ENCODE measurements at places on chromosomes 6 and 20.

GRCh38 chr6:132865364-132865763, 51.0 kb downstream of the RPS12 start:
- no peak for DNase-seq

GRCh38 chr20:39082622-39083398, 120.7 kb downstream of the DHX35 start:
- DNase-seq = no peak

GRCh38 chr20:24908642-24909041, 40.4 kb upstream of the CST7 start:
- no peak for DNase-seq

DNA sequence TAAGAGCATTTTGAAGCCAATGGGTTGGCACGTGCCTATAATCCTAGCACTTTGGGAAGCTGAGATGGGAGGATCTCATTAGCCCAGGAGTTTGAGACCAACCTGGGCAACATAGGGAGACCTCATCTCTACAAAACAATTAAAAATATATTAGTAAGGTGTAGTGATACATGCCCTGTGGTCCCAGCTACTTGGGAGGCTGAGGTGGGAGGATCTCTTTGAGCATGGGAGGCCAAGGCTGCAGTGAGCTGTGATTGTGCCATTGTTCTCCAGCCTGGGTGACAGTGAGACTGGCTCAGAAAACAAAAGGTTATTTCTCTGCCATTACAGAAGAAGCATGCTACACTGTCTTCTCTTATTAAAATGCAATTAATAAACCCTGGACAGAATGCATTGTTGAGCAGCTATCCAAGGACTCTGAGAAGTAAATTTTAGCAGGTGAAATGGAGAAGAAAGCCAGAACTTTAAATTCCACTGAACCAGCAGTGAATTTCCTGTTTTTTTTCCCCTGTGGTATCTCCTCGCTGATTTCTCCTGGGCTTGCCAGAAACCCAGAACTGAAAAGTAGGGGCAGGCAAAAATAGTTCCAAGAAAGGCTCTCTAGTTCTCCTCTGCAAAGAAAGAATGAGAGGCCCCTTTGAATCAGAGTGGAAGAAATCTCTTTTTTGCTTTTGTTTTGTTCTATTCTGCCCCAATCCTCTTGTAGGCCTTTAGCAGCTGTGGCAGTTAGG, 8.4 kb downstream of the AMD1 start:
- no peak for DNase-seq

- DNase-seq = no peak
These were observed 83.7 kb upstream of the ZNF322 start for GRCh38 chr6:26743157-26743821.

DNA sequence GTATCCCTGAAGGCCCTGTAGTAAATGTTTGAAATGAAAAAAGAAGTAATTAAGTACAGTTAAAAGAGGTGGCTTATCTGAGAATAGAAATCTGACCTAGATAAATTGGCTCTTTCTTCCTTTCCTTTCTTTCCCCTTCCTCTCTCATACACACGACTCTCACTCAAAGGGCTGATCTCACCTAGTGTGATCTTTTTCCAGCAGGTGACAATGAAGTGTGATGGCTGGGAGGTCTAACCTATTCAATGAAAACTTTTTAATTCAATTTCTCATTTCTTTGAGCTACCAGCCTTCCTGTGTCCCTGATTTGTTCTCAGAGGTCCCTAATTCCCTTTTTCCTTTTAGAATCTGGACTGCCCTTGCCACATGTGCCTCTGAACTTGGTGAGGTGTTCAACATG, 118.0 kb upstream of the RIMS1 start:
- DNase-seq = no peak

- no peak for DNase-seq
These were observed 267.9 kb downstream of the DLL1 start for GRCh38 chr6:170022827-170023619.

GRCh38 chr20:58078741-58079522, 149.5 kb downstream of the ANKRD60 start:
- no peak for DNase-seq

GRCh38 chr20:17782768-17783167, 83.0 kb downstream of the BANF2 start:
- DNase-seq = no peak

DNA sequence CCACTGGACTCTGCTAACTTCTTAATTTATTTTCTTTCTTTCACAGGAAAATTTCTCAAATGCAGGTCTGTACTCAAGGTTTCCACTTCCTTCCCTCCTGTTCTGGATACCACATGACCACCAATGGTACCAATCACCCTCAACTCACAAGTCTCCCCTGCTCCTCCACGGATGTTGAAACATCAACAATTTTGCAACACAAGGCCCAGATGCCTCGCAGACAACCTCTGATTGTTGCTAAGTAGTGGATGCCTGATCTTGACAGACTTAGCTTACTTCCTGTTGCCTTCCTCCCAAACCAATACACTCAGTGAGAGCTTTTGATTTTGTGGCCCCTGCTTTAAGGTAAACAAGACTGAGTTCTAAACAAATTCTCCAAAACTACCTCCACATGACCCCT, 146.6 kb downstream of the FRK start:
- no peak for DNase-seq

DNA sequence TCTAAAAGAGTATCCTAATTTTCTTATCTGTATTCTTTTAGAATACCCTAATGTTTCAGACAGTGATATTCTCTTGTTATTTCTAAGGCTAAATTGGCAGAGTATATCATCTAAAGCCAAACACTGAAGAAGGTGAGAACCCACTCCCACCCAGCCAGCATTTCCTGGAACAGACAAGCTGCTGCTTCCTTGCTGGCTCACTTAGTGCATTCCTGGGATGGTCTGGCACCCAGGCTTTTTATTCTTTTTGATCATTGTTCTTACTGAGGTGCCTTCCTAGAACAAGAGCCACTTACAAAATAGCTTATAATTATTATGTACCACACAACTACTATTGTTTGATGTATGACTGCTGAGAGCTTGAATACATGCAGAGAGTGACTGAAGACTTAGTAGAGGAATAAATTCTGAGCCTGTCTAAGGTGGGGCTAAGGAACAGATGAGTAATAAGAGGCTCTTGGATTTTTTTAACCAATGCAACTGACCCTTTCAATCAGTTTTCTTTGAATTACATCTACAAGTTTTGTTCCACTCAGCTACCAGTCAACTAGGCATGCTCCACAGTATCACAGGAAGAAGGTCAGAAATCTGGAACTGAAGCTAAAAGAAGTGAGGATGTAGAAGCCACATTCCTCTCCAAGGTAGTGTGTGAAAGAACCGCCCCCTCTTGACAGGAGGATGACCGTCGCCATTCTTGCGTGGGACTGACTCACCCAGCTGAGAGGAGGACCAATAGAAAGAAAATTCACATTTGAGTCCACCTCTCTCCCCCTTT, 30.1 kb downstream of the PRPH2 start:
- DNase-seq = no peak

DNA sequence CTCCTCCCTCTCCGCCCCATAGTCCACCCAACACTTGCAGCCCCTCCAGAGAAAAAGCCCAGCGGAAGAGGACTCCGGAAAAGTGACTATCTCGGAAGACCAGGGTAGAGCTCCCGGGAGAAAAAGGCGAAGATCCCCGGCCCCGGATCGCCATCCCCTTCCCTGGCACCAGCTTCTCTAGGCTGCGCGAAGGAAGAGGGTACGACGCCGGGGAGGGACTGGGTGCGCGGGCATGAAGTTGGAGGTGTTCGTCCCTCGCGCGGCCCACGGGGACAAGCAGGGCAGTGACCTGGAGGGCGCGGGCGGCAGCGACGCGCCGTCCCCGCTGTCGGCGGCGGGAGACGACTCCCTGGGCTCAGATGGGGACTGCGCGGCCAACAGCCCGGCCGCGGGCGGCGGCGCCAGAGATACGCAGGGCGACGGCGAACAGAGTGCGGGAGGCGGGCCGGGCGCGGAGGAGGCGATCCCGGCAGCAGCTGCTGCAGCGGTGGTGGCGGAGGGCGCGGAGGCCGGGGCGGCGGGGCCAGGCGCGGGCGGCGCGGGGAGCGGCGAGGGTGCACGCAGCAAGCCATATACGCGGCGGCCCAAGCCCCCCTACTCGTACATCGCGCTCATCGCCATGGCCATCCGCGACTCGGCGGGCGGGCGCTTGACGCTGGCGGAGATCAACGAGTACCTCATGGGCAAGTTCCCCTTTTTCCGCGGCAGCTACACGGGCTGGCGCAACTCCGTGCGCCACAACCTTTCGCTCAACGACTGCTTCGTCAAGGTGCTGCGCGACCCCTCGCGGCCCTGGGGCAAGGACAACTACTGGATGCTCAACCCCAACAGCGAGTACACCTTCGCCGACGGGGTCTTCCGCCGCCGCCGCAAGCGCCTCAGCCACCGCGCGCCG, 822 bp downstream of the FOXQ1 start:
- no peak for DNase-seq

DNA sequence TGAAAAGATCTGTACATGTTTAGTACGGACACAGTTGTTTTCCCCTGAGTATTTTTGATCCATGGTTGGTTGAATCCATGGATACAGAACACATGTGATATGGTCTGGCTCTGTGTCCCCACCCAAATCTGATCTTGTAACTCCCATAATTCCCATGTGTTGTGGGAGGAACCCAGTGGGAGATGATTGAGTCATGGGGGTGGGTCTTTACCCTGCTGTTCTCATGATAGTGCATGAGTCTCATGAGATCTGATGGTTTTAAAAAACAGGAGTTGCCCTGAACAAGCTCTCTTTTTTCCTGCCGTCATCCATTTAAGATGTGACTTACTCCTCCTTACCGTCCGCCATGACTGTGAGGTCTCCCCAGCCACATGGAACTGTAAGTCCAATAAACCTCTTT, 139.2 kb downstream of the CDKAL1 start:
- no peak for DNase-seq

GRCh38 chr20:41408156-41408794, 41.7 kb upstream of the EMILIN3 start:
- no peak for DNase-seq

GRCh38 chr6:157832250-157832967, 9.4 kb downstream of the SNX9 start:
- no peak for DNase-seq

- no peak for DNase-seq
These were observed 828 bp upstream of the XKR7 start for GRCh38 chr20:31966991-31967655.

- DNase-seq = no peak
These were observed 175.6 kb downstream of the SYNE1 start for GRCh38 chr6:152461556-152461955.

- DNase-seq = no peak
These were observed 44.9 kb upstream of the RNF24 start for GRCh38 chr20:4060064-4060795.

DNA sequence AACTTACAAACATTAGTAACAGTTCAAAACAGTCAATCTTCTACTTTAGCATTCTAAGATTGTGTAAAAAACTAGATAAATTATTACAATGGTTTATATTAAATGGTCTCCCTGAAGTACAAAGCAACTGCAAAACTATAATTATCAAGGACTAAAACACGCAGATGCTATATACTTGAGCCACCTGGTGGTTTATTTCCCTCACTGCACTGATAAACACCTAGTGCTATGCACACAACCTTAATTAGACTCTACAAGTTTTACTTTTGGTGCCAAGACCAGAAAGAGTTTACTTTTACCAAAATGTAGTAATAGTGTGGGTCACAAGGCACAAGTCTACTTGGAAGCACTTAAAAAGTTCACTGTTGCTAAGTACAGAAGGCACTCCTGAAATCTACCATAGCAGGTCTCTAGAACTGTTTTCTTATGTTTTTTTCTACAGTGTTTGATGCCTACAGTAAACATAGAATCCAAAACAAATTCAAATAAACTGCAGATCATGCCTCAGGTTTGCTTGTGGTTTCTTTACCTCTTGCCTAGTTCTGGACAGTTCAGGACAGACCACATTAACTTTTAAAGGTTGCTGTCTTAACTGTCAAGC, 49.2 kb downstream of the GMDS start:
- DNase-seq = no peak

- no peak for DNase-seq
These were observed 189.3 kb downstream of the ERMARD start for GRCh38 chr6:169940481-169941271.

- DNase-seq = no peak
These were observed 7.1 kb upstream of the DST start for GRCh38 chr6:56649782-56650181.

GRCh38 chr20:59193325-59193724, 29.7 kb downstream of the ZNF831 start:
- DNase-seq = no peak
